ENCODE measurements at places on chromosomes 7 and 10. TPM values are rescaled to one million over a fixed set of nuclear protein-coding genes. Genes with fewer than 3 reads are reported as not detected.

Gene CALHM1
- not detected for total RNA-seq

- peak; percentile 56 for DNase-seq
Measured at GRCh38 chr10:2985729-2986232, 81.6 kb upstream of the PFKP start.

GRCh38 chr7:48182718-48183369, 11.6 kb downstream of the ABCA13 start:
- no peak for DNase-seq

- no peak for DNase-seq
Measured at GRCh38 chr7:41691286-41692190, 11.4 kb downstream of the INHBA start.

- no peak for DNase-seq
Measured at GRCh38 chr10:70031215-70031614, 21.4 kb upstream of the MACROH2A2 start.

DNA sequence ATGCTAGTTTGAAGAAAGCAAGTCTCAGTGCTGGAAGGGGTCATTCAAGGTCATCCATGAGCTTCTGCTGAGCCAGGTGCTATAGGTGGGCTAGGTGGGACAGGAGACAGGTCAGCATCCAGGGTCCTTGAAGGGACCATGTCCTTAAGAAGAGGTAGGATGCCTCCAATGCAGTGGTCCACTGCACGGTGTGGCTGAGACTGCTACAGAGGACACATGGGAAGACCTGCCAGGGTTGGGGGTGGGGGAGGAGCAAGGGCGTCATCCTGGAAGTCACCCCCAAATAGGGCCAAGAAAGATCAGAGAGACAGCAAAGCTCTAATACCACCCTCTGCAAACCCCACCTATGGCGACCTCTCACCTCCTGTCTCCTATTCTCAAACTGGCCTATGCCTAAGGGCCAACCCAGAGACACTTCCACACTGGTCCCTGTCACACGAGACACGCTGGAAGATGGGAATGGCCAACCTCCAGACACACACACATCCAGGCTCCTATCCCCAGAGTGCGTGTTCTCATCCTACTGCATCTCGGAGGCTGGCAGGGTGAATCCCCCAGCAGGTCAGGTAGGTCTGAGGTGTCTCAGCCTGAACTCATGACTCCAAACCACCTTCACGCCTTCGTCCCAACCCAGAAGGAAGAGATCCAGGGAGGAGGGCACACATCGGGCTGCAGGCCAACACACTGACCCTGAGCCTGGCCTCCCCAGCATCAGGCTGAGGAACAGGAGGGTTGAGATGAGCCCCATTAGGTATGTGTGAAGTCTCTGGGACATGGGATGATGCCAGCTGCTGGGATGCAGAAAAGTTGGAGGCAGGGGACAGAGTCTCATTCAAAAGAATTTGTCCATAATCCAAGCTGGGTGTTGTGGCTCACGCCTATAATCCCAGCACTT, 5.6 kb upstream of the PPP1R35 start:
- DNase-seq: no peak

- DNase-seq: peak; percentile 77
Measured at GRCh38 chr7:47991741-47992311, 12.4 kb upstream of the HUS1 start.

- no peak for DNase-seq
Measured at GRCh38 chr10:23157691-23158369, 34.3 kb upstream of the PTF1A start.

Measured in stomach (tissue), 19 donors.